Activated naive CD8-positive, alpha-beta T cell treated with anti-CD3 and anti-CD28 coated beads, Interleukin-2, amount 10 ng/mL, durations not matched to agents 7 days and 5 days (primary cell): ENCODE measurements at places on chromosomes 3 and 15.

- no peak overlapping the region for H3K27ac ChIP-seq
- H3K4me1 ChIP-seq = no peaks in the 10 kb centered on the region
- H3K4me3 ChIP-seq = no peak overlapping the region
- H3K27me3 ChIP-seq = peaks cover 9% of the 10 kb centered on the region
Measured at GRCh38 chr3:172915911-172916514, 165.5 kb downstream of the ECT2 start.

DNA sequence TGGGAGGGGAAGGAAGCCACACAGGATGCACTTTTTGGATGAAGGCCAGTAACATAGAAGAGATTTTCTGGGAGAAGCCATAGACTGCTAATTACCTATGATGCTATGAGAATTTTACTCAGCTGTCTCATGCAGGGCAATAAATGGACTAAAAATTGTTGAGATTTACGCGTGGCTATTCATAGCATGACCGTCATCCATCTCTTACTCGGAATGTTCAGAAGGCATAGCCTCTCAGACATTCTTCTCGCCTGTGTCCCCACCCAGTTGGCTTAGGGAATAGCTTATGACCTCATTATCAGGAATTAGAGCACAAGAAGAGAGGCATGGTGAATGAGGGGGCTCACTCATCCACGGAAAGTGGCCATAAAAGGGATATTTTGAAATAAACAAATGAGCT, 107.9 kb upstream of the ATP10A start:
- H3K4me1 ChIP-seq = no peaks in the 10 kb centered on the region
- DNase-seq = no peak
- H3K27ac ChIP-seq = no peak overlapping the region

DNA sequence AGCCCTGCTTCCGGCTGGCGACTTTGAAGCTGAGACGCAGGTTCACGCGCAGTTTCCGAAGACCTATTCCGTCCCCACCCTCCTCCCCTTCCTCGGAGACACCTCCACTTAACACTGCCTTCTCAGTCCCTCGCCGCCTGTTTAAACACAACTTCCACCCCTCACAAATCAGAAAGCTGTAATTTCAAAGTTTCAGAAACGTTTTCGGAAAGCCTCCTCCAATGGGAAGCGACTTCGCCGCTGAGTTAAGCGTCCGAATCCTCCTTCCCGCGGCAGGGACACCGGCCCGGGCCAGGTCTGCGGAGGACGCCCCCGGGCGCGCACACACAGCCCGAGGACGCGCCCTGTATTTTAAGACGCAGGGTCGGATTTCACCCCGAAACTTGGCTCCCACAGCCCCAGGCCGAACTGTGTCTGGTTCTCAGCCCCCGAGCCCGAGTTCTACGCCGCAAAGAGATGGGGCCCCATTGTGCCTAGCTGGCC, 559 bp upstream of the LRRN1 start:
- DNase-seq = peak; percentile 67

DNA sequence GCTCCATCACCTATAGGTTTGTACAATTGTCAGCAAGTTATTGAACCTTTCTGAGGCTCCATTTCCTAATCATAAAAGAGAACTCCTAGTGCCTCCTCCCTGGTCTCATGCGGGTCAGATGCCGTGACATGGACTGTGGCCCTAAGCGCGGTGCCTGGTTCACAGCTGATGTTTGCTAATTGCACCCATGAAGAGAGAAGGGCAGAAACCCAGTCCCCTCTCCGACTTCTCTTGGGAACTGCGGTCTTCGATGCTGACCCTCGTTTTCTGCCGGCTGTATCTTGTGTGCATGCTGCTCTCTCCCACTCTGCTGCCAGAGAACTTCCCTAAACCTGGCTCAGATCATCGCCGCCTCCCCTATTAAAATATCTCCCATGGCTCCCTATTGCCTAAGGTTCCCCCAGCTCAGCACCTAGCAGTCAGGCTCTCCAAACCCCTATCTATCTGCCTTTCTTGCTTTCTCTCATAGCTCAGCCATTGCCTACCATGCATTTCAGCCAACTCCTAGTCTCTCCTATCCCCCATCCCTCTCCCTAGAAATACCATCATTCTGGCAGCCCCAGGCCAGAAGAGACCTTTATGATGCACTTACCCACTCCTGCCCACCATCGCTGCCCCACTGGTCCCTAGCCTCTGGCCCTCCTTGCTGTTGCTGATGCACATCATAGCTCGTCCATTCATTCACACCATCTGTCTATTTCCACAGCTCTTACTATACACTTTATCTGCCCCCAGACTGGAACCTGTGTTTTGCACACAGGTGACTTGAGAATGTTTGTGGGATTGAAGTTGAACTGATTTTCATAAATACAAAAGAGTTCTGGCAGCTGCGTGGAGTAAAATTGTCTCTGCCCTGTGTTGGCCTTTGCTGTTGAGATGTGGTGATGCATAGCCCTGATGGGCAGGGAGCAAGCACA, 6.6 kb downstream of the ISG20 start:
- no peaks in the 10 kb centered on the region for H3K27me3 ChIP-seq
- H3K36me3 ChIP-seq = peaks cover 39% of the 10 kb centered on the region
- no peak overlapping the region for H3K4me3 ChIP-seq
- H3K27ac ChIP-seq = peak overlapping the region; percentile 56
- H3K4me1 ChIP-seq = peaks cover 58% of the 10 kb centered on the region
